ENCODE measurements at places on chromosomes 13 and 19.

GRCh38 chr13:25872481-25873241, 179.2 kb downstream of the SHISA2 start:
- DNase-seq = peak; percentile 9

- no peak for DNase-seq
Observed at GRCh38 chr13:50629497-50629896, 214.0 kb downstream of the DLEU7 start.

DNA sequence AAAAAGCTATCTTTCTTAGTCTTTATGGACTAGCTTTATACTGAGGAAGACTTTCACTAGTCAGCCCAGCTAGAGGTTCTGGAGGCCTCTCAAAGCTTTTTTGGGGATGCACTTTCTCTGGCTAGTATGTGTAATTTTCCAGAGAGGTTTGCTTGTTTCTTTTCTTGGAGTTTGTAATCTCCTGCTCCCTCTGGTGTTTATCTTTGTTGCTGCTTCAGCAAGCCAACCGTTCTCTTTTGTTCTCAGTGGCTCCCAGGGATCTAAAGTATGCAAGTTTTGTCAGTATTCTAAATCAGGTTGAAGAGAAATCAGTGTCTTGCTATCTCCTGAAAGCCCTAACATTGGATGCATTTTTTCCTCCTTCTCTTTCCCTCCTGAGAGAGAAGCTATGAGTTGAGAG, 121.1 kb upstream of the MYO16 start:
- DNase-seq = no peak

DNA sequence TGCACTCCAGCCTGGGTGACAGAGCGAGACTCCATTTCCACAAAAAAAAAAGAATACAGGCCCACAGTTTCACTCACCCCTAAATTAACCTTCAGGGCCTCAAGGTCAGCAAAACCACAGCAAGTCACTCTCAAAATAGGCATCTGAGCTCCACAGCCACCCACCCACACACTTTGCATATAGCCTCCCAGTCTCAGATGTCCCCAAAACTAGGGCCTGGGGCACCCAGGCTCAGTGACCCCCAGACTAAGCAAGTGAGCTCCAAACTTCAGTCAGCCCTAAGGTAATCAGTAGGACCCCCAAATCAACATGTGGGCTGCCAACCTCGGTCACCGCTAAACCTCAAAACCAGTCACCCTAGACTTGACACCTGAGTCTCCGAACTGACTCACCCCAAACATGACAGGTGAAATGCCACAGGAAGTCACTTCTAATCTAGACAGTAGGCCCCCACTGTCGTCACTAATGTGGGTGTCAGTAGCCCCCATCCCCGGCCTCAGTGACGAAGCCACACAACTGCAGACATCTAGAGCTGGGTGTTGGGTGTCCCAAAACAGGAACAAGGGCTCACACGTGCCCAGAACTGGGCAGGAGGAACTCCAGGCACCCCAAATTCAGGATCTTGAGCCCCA, 13.9 kb downstream of the RABAC1 start:
- peak; percentile 81 for DNase-seq

DNA sequence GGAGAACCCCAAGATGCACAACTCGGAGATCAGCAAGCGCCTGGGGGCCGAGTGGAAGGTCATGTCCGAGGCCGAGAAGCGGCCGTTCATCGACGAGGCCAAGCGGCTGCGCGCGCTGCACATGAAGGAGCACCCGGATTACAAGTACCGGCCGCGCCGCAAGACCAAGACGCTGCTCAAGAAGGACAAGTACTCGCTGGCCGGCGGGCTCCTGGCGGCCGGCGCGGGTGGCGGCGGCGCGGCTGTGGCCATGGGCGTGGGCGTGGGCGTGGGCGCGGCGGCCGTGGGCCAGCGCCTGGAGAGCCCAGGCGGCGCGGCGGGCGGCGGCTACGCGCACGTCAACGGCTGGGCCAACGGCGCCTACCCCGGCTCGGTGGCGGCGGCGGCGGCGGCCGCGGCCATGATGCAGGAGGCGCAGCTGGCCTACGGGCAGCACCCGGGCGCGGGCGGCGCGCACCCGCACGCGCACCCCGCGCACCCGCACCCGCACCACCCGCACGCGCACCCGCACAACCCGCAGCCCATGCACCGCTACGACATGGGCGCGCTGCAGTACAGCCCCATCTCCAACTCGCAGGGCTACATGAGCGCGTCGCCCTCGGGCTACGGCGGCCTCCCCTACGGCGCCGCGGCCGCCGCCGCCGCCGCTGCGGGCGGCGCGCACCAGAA, 1.1 kb downstream of the SOX1 start:
- no peak for DNase-seq

DNA sequence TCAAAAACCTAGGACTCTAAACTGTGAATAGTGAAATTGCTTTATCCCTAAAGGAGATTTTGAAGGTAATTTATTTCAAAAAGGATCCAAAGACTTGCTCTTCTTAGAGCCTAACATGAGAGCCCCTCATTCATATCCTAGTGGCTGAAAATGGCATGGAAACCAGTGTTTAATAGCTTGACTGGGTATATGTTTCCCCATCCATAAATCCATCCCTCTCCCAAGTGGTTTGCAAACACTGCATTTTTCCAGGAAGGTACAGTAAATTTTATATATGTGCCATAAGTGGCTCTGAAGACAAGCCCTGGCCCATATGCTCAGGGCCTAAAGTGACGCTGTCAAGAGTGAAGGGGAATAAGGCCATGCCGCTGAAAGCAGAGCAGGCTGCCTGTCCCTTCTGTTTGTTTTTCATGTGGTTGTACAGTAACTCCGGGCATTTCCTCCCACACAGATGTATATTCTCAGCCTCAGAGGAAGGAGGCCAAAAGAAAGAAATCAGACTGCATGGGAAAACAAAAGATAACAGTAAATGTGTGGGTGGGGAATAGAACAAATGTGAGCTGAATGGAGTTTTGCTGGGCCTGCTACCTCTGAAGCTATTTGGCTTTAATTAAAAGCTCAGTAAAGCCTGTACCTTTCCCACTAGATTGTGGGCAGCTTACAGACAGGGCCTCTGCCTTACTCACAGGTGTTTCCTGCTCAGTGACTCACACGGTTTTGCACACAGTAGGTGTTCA, 181.9 kb downstream of the PCDH9 start:
- no peak for DNase-seq

DNA sequence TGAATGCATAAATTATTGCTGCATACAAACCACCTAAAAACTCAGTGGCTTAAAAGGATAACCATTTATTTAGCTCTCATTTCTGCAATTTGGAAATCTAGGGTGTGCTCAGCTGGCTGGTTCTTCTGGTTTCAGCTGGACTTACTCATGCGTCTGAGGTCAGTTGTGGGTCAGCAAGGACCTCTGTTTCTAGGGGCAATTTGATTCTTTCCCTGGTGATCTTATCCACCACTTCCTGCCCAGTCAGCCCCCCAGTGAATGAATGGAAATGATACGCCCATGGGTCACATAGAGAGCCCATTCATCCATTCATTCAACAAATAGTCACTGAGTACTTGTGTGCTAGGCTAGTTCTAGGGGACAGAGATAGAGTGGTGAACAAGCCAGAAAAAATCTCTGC, 9.9 kb downstream of the FXYD5 start:
- DNase-seq = no peak

DNA sequence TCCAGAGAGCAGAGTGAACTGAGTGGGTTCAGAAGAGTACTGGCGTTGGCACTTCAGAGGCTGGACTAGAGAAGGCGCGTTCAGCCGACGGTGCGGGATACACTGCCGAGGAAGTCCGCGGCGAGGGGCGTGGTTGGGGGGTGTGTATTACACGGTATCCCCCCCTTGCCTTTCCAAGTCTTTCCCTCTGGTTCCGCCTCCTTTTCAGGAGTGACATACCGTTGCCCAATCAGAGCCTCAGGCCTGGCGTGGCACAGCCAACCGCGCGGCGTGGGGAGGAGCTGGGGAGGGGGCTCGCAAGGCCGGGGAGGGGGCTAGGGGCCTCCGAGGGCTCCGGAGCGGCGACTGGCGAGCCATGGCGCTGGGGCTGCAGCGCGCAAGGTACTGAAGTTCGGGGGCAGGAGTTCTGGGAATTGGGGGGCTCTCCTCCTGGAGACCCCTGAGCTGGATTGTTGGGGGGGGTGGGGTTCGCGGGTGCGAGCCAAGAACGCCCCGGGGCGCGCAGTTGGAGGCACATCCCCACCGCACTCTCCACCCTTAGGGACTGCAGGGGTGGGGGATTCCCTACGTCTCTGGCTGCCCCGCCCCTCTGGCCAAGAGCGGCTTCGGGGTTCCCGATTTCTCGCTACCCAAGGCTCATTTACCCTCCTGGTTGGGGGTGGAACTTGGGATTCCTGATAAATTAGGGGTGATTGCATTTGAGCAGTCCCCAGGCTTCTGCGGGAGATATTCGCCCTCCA, at the start of gene HIF3A:
TSS of gene HIF3A (plus strand) at position 321 of the 740 bp plus-strand sequence. CDS start at position 356, 35 bp downstream.
- no peak for DNase-seq

GRCh38 chr19:6682607-6683128, 12.7 kb upstream of the TNFSF14 start:
- DNase-seq = no peak

- DNase-seq = no peak
Observed at GRCh38 chr13:103883164-103883563, 816.9 kb upstream of the SLC10A2 start.

DNA sequence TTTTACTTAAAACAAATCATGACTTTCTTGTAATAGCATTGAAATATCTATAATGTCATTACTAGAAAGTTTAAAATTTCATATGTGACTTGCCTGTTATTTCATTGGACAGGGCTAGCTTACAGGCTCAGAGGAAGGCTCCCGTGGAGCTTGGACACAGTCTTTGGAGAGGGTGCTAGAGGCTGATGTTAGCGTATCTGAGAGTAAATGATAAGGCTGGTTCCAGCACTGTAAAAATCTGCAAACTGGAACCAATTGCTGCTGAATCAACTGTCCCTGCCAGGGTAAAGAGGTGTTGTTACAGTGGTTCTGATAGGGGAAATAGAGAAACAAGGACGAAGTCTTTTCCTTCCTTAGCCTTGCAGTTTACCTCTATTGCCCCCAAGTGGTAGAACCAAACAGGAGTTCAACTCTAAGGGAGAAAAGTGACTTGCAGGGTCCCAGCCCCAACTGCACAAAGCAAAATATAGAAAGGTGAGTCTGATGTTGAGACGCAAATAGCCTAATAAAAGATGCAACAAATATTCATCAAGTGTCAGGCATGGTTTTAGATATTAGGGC, 901.7 kb downstream of the DIAPH3 start:
- no peak for DNase-seq

- no peak for DNase-seq
Observed at GRCh38 chr19:1809678-1810077, 2.4 kb downstream of the ATP8B3 start.

DNA sequence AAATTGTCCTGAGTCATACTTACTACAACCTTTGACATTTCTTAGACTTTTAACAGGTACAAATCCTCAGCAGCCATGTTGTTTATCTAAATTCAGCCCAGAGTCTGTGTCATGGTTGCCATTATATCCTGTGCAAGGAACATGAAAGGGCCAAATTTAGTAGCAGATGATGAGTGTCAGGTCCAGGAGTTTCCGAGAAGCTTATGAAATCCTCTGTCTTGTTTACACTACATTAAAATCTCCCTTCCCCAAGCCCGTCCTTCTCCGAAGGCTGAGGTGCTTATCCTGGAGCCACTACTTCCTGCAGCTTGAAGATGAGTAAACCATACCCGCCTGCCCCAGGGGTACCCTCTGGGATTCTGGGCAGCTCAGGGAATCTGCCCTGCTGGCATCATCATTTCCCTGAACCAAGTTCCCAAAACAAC, 102.6 kb upstream of the SERP2 start:
- no peak for DNase-seq

Measured in activated T-cell treated with anti-CD3 and anti-CD28 coated beads for 48 hours (primary cell).